ENCODE measurements at places on chromosomes 5 and 9. TPM values are rescaled to one million over a fixed set of nuclear protein-coding genes. Genes with fewer than 3 reads are reported as not detected.

The DAB2IP gene
- total RNA-seq: 50.7 TPM

DNA sequence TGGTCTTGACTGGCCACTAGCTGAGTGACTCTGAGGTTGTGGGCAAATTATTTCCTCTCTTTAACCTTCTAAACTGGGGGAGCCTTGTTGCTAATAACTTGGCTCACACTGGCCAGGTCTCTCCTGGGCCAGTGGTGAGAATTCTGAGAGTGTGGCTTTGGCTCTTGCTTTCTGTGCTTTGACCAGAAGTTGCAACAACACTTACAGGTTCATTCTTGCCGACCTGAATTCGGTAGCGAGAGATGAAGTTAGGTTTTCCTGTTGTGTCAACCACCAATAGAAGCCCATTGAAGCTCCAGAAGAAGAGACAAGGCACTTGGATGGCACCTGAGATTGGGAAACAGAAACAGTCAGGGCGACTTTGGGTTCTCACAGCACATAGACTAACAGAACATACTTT is 19.8 kb downstream of the FAXDC2 start:
- DNase-seq: no peak

DNA sequence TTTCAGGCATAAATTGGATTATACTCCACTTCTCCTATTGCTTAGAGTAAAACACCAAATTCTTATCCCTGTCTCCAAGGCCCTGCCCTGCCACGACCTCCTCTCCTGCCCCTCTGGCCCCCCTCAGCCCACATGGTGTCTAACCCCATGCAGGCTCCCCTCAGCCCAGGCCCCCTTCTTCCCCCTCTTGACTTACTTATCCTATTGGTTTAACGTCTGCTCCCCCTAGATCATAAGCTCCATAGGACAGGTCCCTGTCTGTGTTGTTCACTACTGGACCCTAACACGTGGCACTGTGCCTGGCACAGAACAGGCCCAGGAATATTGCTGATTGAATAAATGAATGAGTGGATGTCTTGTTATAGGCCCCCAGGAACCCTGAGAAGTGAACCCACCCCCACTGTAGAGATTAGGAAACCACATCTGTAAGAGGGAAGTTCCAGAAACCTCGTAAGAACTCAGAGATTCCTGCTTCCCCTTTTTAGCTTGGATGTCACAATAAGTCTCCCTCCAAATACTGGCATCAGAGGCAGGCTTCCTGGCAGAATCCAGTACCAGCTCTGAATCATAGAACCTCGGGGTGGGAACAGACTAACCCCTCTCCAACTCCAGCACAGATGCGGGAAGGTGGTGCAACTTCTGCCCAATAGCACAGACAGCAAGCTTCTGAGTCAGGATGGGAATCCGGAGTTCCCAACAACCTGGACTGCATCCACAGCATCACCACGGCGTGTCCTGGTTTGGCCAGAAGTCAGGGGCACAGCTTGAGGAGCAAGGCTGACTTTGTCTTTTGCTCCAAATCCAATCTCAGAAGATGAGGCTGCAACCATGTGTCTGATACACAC is 31.5 kb downstream of the HRH2 start:
- peak; percentile 36 for DNase-seq

The KCNV2 gene
- not detected for total RNA-seq

The FOXD4L5 gene
- 0.08 TPM for total RNA-seq

DNA sequence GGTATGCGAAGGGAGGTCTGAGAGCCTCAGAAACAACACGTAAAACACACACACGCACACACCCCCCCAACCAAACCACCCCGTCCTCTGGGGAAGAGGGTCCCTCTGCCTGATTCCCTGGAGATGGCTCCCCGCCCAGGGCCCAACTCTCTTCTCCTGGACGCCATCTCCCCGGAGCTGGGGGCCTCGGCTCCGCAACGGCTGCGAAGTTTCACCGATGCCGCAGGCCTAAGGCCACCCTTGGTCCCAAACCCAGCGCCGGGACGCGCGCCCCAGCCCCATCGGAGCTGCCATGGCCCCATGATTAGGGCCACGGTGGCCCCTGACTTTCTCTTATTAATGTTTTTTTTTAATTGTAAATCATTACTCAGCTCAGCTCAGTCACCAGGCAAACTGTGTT is 181.4 kb upstream of the TBCA start:
- no peak for DNase-seq

The IRX4 gene
- total RNA-seq: 18.6 TPM

DNA sequence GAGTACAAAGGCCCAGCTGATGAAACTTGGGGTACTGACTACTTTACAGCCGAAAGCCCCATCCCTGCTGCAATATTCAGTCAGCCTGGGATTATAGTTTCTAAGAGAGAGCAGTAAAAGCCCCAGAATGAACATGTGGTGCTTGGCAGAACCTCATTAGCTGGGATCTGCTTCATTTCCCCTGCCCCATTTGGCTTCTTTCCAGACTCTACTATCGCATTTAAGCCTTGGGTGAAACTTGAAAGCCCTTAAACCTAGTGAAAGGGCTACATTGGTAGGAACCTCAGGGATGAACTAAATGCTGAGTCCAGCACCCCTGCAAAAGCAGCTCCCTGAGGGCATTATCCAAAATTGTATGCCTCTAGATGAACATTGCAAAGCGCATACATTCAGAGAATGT is 631.1 kb downstream of the ACTL7B start:
- DNase-seq: no peak

DNA sequence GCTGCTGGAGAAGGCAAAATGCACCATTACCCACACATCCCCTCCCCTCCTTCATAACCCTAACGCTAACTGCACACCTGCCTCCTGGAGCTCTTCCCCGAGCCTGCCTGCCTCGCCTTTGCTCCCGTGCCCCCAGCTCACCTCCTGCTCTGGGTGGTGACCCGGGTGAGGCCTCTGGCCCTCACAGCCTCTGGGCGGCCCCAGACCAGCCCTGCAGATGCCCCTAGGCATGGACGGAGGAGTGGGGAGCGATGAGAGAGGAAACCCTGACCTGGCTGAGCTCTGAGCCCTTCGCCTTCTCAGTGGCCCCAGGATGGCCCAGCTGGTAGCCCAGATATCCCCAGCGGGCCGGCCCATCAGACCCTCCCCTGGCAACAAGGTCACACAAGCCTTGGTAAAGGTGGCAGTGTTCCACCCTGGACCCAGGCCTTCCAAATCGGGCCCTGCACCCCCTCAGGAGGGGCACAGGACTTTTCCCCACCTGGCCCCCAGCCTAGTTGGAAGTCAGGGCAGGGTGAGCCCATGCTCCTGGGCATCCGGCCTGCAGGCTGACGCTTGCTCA is 14.5 kb upstream of the CAMSAP1 start:
- no peak for DNase-seq

DNA sequence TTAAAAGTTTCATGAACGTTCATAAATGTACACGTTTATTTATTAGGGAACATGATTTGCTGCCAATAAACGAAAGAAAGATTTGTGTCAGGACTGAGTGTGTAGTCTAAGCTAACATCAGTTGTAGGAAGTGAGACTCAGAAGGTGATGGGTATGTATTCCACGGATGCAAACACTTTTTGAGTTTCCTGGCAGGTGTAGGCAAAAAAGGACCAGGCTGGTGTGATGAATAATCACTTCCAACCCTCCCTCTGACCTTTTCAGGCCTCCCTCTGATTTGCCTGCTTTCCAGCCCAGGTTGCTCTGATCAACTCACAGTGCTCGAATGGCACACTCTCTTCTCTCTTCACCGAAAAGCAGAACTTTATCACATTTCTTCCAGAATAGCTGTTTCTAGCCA is 51.8 kb downstream of the BASP1 start:
- no peak for DNase-seq

GRCh38 chr5:3596261-3596825 is 711 bp downstream of the IRX1 start:
- DNase-seq: no peak

The PCDHB15 gene
- 2.8 TPM for total RNA-seq

- no peak for DNase-seq
These were observed 632.3 kb upstream of the TLE4 start for GRCh38 chr9:78939311-78940065.

DNA sequence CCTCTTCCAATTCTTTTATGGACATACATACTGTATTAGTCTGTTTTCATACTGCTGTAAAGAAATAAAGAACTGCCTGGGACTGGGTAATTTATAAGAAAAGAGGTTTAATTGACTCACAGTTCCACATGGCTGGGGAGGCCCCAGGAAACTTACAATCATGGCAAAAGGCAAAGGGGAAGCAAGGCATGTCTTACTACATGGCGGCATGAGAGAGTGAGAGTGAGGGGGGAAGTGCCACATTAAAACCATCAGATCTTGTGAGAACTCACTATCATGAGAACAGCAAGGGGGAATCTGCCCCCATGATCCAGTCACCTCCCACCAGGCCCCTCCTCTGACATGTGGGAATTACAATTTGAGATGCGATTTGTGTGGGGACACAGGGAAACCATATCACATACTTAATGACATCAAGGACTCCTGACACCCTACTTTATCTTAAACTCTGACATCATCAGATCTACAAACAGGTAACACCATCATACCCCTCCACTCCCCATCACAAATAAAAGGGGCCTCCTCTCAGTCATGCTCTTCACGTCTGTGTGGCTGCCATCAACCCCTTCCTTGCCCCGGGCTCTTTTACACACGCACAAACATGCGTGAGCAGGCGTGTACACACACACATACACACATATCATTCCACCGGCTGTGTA is 9.7 kb downstream of the ANKRD33B start:
- DNase-seq: no peak

- DNase-seq: no peak
These were observed 118.9 kb upstream of the S1PR3 start for GRCh38 chr9:88872192-88872946.

DNA sequence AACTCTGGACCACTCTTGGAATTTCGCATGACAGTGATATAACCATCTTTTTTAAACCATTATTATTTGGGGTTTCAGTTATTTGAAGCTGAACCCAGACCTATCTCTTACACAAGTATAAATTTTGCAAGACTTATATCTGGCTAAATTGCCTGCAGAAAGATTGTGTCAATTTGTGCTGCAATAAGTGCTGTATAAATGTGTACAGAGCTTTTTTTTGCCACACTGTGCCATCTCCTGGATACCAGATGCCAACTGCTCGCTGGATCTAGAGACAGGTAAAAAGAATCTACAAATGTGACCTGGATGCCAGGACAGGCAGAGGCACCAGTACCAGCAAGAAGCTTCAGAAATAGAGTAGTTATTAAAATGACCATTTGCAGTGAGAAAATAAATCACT is 25.9 kb upstream of the TTC39B start:
- no peak for DNase-seq

The FBXL7 gene
- 27.7 TPM for total RNA-seq

The FUBP3 gene
- total RNA-seq: 22.6 TPM

DNA sequence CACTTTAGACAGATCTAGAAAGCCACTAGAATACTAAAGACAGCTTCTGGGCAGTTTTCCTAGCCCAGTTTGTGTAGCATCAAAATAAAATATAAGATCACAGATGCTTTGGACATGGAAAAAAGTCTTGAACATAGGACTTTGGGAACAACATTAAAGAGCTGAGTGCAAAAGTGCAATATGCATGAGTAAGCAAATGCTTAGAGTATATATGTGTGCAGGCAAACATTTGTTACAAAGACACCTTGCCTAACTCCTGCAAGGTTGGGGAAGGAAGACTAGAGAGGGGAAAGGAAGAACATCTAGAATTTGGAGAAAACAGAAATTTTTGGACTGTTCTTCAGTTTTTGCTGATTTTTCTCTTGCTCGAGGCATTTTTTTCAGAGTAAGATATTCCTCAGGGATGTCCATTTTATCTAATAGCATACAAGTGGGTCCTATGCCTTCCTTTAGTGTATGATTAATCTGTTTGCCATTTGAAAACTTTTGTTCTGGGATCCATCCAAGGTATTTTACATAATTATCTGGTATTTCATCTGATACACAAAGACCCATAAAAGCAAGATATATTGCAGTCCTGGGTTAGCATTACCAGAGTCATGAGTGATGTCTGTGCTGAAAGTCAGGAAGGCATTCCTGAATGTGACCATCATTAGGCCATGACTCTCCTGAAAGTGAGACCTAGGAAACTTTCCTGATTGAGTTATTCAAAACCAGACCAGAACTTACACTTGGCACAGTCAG is 142.0 kb upstream of the RGMB start:
- no peak for DNase-seq

- DNase-seq: no peak
These were observed 28.9 kb upstream of the CKMT2 start for GRCh38 chr5:81204205-81204604.

- DNase-seq: no peak
These were observed 157.0 kb upstream of the RAI14 start for GRCh38 chr5:34499001-34499734.

DNA sequence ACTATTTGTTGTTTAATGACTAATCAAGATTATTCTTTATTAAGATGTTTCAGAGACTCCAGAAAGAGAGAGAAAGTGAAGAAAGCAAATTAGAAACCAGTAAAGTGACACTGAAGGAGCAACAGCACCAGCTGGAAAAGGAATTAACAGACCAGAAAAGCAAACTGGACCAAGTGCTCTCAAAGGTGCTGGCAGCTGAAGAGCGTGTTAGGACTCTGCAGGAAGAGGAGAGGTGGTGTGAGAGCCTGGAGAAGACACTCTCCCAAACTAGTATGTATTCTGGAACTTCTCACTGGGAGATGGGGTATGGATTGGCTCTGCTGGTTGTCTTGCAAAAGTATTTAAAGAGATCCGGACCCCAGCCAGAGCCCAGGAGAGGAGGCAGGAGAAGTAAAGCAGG is 33.6 kb downstream of the RAB14 start:
- no peak for DNase-seq

The ADAMTS13 gene
- total RNA-seq: 3.1 TPM

The ADGRV1 gene
- not detected for total RNA-seq

DNA sequence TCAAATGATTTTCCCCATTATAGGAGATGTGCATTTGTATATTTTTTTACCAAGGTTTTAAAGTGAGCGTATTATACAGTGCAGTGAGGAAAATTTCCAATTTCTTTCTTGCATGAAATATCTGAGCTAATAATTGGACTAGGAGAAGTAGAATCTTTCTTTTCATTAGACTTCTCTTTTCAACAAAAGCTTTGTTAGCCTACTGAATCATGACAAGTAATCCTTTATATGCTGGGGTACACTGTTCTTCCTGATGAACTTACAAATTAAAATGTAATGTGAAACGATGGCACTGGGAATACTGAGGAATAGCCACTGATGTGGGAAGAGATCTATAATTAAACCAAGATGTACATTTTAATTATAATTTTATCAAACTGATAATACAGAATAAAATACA is 829.6 kb downstream of the PTPRD start:
- DNase-seq: no peak

The C9orf153 gene
- total RNA-seq: 0.38 TPM

The THBS4 gene
- total RNA-seq: 51.4 TPM

GRCh38 chr9:104027295-104027694 is 66.8 kb upstream of the SMC2 start:
- no peak for DNase-seq

GRCh38 chr5:40485021-40485998 is 194.4 kb upstream of the PTGER4 start:
- DNase-seq: no peak

GRCh38 chr5:141657937-141658545 is 6.8 kb upstream of the FCHSD1 start:
- no peak for DNase-seq

Data from left ventricle myocardium inferior (tissue), 1 donor.